ENCODE measurements at places on chromosomes 7 and 10.
A peak's percentile ranks its signal among the peaks of the same experiment; 100 is the strongest.

DNA sequence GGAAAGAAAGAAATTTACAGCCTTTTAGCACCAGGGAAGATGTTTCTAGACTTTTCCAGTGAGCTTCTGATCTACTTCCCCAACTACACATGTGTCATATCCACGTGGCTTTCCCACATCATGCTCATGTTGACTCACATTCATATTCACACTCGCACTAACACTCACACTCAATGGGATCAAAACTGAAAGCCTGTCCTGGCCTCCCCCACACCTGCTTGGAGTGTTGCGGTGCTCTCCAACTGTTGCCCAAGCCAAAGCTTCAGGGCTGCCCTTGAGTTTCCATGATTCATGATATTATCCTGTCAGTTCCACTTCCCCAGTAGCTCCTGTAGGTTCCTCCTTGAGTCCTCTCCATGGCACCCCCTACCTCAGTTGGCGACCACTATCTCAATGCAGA, 444.4 kb downstream of the GATA3 start:
- DNase-seq = no peak

GRCh38 chr7:123773481-123773880, 24.7 kb upstream of the WASL start:
- no peak for DNase-seq

DNA sequence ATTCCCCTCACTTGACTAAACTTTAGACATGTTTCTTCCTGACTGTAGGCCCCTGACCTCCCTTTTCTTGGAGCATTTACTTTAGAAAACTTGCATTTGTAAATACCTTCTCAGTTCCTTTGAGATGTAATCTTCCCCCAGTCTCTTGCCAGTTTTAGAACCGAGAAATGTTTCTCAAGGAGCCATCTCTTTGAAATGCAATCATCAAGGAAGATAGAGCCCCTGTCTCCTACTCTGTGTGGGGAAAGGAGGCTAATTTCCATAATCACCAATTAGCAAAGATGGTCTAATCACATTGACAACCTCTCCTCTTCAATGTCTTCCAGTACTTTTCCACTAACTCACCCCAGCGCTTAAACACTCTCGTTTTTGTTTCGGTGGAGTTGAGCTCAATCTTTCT, 70.0 kb upstream of the SMIM30 start:
- no peak for DNase-seq

DNA sequence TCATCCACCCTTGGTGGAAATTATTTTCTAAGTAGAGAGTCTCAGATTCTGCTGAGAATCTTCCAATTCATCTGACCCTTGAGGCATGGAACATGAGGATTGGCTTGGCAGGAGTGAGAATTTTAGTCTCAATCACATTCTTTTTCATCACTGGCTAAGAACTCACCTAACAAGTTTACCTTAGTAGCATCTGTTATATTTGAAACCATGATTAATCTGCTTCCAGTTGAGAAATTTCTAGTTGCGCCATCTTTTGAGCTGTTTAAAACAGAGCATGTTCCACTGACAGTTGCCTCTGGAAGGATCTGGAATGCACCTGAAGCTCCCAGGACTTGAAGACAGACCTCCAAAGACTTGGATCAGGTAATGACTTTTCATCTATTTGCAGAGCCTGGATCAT, at the start of gene LIPK:
Gene LIPK (plus strand): TSS at position 292 of the 400 bp plus-strand sequence. CDS start 18,295 bp downstream, outside the sequence.
- no peak for DNase-seq

DNA sequence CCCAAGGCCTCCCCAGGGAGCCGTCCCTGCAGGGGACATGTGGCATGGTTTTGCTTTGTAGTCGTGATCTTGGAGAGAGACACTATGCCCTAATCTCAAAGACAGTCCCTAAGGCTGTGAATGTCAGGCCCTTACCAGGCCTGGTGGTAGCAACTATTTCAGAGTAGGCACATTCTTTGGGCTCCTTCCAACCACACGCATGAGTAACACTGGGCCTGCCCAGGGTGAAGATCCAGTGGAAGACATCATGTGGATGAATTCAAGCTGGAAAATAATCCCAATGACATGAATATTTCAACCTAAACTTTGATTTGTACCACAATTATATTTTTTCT, 39.5 kb upstream of the INSIG1 start:
- peak; percentile 88 for DNase-seq

DNA sequence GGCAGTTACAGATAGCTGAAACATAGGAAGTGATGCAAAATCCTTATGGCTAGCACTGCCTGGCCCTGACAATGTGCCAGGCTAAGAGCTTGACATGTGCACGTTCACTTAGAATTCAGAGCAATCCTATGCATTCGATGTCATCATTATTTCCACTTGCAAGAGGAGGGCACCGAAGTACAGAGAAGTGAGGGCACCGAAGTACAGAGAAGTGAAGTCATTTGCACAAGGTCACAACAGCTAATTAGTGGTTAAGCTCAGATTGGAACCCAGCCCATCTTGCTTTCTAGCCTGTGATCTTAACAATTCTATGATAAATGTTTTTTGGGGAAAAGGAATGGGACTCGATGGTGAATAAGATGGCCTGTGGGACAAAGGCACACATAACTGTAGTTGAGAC, 73.4 kb downstream of the ARHGAP22 start:
- peak; percentile 55 for DNase-seq

DNA sequence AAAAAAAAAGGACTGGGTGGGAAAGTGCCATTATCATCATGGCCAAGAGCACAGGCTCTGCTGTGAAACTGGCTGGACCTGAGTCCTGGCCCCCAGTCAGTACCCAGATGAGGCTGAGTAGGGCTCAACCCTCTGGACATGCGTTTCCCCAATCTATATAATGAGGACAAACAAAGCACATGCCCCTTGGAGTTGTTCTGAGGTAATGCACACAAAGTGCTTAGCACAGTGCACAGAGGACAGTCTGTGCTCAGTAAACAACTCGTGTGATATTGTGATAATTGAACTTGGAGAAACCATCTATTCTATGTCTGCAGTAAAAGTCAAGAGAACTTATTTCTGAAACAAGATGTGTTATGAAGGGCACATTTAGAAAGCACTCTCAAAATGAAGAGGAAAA, 138.8 kb downstream of the KCNMA1 start:
- no peak for DNase-seq

GRCh38 chr10:84398696-84399095, 70.3 kb downstream of the CCSER2 start:
- no peak for DNase-seq

GRCh38 chr7:121023683-121024511, 35.4 kb downstream of the CPED1 start:
- no peak for DNase-seq

DNA sequence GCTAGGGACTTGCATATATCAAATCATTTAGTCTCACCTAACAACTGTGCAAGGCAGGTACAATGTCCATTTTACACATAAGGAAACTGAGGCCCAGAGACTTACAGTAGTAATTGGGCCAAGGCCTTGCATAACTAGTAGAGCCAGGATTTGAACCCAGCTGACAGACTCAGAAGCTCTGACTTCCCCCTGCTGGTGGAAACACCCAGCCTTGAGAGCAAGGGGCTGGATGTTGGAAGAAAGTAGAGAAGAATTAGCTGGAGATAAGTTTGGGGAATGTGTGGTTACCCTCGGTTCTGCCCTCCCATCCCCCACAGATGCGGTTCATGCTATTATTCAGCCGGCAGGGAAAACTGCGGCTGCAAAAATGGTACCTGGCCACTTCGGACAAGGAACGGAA, 2.0 kb downstream of the AP1S1 start:
- no peak for DNase-seq

DNA sequence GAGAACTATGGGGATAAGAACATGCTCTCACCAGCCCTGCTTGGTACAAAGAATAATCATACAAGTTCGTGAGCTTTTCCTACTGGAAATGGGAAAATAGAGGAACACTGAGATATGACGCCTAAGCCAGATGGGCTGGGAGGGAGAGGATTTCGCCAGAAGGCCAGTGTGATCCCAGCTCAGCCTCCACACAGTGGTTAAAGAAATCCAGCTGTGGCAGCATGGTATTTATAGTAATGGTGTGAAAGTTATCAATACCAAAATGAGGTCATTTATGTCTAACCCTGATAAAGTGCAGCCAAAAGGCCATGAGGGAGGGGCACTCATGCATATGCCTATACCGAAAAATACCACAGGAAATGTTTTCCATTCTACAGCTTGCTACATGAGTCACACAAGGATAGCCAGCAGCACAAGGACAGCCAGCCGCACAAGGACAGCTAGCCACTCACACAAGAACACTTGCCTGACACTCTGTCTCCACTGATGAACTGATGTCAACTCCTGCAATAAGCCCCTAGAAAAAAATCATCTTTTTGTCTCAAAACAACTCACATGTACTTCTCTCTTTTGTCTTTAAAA, 49.4 kb downstream of the FRMPD2 start:
- DNase-seq = no peak

- DNase-seq = peak; percentile 97
Observed at GRCh38 chr7:116443101-116443523, 56.4 kb upstream of the CAV2 start.

GRCh38 chr10:25875556-25876165, 58.4 kb upstream of the MYO3A start:
- DNase-seq = peak; percentile 39

- peak; percentile 3 for DNase-seq
Observed at GRCh38 chr7:93367254-93367653, 135.1 kb downstream of the VPS50 start.

DNA sequence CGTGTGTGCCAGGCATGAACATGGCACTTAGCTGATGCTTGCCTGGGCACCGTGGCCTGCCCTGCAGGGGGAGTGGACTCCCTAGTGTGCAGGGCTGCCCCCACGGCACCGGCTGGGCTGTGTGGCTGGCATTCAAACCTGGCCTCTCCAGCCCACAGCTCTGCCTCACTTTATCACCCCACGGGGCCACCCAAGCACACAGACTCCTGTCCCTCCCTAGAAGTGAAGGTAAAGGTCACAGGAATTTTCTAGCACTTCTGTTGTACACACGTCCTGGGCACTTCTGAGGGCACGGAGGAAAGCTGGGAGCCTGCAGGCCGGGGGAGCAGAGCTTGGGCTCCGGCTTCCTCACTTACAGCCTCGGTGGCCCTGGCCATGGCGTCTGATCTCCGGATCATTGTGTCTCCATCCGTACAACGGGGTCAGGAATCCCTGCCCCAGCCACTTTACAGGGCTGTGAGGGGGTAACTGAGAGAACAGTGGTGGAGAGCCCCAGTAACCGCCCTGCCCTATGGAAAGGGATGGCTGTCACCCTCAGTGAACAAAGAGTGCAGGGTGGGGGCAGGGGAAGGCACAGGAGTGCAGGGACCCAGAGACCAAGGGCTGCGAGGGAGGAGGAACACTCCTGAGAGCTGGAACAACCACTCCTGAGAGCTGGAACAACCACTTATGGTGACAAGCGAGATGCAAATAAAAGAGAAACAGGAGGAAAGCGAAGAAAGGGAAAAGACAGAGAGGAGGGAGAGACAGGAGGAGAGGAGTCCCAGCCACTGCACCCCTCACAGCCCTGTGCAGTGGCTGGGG, 3.9 kb upstream of the PYROXD2 start:
- DNase-seq = no peak

DNA sequence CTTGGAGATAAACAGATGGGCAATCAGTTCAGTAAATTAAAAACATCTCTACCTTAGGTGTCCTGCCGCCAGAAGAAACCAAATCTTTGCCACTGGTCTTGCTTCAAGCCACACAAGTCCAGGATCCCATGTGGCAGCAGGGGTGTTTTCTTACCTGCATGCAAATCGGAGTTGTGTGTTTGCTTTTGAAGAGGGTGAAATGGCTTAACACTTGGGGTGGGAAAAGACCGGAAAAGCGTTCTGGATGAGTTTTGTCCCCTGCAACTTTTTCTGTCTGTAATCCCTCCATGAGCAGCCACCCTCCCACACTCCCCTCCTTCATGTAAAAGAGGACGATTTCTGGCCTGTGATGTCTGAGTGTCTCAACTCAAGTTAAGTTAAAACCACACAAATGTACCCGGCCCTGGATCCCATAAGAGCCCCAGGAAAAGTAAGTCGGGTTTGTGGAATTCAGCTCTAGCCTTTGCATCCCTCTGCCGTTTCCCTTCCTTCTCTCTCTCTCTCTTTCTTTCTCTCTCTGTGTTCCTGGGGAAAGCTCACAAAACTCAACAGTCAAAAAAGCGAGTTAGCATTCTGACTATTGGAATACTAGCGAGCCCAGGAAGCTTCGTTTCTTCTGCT, 178.5 kb downstream of the TCF7L2 start:
- DNase-seq = no peak

GRCh38 chr10:27745732-27746396, at the start of gene MKX:
MKX (minus strand) TSS chr10:27745819; CDS start chr10:27743415, 2,404 bp downstream.
- peak; percentile 27 for DNase-seq

GRCh38 chr7:15681186-15681585, 5.3 kb downstream of the MEOX2 start:
- DNase-seq = no peak

GRCh38 chr10:74107391-74107790, 43.2 kb downstream of the AP3M1 start:
- DNase-seq = no peak

DNA sequence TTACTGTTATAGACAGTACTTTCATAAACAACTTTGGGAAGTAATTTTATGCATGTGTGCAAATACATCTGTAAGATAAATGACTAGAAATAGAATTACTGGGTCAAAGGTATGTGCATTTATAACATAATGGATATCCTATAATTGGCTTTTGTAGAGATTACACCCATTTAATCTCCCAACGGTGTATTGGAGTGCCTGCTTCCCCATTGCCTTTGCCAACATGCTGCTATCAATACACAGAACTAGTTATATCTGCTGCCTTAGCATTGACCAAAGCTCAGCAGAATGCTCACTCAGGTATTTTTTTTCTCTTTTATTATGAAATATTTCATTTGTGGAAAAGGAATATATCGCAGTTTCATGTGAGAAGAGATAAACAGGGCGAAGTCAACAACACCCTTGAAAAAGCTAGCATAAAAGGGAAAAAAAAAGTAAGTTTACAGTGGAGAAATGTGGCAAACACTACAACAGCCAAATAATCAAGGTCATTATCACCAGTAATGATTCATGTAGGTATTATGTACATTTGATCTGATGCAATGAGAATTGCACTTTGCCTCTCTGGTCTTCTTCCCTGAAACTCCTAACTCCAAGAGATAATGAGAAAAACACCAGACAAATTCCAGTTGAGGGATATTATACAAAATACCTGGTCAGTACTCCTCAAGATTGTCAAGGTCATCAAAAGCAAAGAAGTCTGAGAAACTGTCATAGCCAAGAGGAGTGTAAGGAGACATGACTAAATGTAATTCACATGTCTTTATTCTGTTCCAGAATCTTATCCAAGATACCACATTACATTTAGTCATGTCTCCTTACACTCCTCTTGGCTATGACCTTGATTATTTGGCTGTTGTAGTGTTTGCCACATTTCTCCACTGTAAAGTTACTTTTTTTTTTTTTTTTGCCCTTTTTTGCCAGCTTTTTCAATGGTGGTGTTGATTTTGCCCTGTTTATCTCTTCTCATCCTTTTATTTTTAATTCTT, 36.8 kb downstream of the MARCHF5 start:
- DNase-seq = no peak
